ENCODE measurements at places on chromosomes 3 and 15.
A peak's percentile ranks its signal among the peaks of the same experiment; 100 is the strongest.

GRCh38 chr3:111989061-111989678 lies 9.6 kb upstream of the TAGLN3 start:
- DNase-seq, result peak; percentile 63

DNA sequence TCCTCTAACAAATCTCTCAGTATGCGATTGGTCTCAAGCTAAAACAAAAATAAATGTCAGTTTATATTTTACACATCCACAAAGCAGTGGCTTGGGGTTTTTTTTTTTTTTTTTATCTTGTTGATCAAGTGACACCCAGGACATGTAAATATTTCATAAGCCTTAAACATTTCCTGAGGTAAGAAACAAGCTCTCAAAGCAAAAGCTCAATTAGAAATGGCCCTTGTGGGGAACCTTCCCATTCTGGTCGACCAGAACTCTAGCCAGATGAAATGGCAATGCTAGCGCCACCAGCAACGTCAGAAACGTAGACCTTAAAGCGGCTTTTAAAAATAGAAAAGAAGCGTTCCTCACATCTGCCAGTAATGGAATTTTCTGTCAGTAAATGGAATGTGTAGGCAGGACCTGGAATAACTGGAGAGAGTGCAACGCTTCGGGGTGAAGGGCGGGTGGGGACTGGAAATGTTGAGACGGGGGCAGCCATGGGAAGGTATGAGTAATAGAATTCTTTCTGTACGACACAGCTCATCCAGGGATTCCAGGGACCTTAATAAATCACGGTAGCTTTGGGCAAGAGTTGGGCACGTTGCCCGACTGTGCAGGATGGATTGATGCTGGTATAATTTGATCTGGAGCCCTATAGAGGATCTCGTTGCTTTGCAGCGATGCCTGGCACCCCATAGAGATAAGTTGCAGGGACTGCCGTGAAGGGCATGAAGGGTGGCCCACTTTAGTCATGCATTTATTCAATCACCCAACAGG lies 44.4 kb downstream of the BTD start:
- DNase-seq, result peak; percentile 96

DNA sequence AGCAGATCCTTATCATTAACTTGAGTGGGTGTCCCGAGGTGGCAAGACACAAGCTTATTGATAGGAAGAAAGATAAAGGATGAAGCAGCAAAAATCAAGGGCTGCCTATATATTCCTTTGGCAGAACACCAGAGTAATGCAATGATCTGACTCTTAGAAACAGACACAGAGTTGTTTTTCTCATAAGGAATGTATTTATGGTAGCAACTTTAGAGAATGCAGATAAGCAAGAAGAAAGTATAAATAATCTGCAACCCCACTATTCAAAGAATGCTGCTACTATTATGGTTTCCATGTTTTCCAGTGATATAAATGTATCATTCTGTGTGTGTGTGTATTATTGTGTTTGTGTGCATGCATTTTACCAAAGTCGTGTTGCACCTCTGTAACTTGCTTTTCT lies 208.3 kb downstream of the THSD4 start:
- DNase-seq, result no peak

DNA sequence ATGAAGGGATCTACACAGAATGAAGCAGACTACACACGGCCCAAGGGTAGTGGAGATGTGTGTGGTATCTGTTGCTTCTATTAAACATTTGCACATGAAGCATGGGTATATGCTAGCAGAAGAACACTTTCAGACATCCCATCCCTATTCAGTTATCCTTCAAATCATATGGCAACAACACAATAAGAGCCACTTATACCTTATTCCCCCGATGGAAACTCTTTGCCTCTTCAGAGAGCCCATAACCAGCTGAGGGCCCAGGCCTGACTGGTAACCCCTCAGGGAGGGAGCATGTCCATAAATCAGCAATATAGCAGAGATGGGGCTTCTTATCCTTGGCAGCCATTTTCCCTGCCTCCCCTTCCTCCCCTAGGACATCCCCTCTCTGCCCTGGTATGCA lies 210.6 kb downstream of the FHIT start:
- no peak for DNase-seq

DNA sequence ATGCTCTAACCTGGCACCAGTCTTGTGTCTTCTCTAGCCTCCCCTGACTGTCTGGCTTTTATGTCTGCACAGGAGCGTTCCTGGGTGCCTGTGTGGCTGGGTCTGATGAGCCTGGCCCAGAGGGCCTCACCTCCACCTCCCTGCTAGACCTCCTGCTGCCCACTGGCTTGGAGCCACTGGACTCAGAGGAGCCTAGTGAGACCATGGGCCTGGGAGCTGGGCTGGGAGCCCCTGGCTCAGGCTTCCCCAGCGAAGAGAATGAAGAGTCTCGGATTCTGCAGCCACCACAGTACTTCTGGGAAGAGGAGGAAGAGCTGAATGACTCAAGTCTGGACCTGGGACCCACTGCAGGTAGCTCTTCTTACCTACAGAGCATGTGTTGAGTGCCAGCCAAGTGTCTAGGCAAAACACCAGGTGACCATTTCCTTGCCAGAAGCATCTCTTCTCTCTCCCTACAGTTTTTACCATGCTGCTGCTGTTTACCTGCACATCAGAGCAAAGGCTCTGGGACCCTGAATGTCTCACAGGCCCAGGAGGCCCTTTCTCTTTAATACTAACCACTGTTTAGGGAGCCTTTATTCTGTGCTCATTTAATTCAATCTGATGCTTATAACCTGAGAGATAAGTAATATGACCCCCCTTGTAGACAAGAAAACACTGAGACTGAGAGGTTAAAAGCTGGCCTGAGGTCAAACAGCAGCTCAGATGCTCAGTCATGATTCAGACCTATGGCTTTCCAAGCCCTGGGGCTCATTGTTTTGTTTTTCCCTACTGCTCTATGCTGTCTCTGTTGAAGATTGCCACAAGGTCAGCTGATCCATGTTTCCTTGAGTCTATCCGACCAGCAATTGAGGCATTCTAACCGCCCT lies 10.4 kb downstream of the PODXL2 start:
- DNase-seq, result no peak

DNA sequence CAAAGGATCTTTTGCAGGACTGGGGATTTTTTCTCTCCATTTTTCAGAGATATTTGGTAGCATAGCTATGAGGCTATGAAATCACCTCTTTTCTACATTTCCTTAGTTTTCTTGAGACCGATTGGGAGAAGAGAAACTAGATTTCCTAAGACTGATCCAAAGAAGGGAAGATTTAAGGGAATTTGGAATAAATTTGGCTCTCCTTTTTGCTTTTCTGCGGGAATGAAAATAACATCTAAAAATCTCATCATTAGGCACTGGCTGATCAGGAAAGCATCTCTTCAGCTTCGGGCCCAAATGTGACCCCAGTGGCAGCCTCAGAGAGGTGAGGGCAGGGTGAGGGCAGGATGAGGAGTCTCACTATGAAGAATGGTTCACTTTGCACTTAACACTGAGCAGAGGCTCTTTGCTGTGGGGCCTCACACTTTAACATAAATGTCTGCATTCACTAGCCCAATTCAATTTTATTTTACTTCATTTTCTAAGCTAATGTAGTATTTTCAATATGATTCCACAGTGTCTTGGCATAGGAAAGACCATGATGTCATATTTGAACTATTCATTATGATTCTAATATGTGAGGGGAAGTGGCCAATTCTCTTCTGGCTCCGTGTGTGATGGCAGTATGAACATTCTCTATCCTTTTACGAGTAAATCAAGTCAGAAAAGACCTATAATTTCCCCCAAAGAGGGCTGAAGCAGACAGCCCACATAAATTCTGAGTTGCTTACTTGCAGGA lies 193.2 kb downstream of the MEX3B start:
- peak; percentile 39 for DNase-seq

GRCh38 chr3:117603097-117603496 lies 893.5 kb downstream of the TUSC7 start:
- peak; percentile 35 for DNase-seq

DNA sequence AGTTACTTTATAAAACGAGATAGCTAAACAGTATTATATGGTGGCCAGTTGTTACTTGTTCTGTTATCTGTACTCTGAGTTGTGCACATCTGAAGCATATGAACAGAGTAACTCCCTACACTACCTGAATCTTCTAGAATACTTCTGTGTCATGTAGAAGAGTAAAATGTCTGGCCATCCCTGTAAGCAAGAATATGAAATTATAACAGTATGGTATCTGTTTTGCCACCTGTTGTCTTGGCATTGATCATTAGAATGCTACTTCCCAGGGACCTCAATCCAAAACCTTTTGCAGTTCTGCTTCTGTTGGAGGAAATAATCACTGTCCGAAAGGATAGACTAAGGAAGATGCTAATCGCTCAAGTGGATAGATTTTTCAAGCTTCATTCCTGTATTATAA lies 1.9 kb downstream of the TEX9 start:
- no peak for DNase-seq

DNA sequence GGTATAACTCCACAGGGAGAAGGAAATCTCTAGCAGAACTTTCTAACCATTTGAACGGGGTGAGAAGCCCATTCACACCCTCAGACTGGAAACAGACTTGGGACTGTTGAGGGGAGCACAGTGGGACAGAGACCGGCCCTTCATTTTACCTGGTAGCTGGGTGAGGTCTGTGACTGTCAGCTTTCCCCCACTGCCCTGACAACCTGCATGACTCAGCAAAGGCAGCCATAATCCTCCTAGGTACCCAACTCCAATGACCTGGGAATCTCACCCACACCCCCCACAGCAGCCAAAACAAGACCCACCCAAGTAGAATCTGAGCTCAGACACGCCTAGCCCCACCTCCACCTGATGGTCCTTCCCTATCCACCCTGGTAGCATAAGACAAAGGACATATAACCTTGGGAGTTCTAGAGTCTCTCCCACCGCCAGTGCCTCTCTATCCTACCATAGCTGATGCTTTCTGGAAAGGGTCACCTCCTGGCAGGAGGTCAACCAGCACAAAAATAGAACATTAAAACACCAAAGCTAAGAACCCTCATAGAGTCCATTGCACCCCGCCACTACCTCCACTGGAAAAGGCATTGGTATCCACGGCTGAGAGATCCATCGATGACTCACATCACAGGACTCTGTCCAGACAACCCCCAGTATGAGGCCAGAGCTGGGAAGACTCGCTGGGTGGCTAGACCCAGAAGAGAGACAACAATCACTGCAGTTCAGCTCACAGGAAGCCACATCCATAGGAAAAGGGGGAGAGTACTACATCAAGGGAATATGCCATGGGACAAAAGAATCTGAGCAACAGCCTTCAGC lies 28.0 kb downstream of the SENP7 start:
- peak; percentile 64 for DNase-seq

DNA sequence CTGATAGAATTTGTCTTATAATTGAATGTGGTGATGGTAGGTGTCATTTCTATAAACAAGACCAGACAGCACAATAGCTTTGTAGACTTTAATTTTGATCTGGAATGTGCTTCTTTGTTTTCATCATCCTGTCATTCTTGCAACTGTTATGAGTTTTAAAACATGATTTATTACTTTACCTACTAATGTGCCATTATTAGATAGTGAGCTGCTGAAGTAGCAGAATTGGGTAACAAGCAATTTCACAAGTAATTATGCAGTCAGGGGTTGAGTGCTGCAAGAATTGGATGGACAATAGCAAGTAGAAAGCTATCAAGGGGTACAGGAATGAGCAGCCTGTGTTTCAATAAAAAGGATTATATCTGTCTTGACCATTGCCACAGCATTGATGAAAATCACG lies 975.6 kb downstream of the ROBO1 start:
- DNase-seq, result no peak

- DNase-seq, result no peak
Measured at GRCh38 chr3:111321786-111322185, 220.2 kb upstream of the CD96 start.

DNA sequence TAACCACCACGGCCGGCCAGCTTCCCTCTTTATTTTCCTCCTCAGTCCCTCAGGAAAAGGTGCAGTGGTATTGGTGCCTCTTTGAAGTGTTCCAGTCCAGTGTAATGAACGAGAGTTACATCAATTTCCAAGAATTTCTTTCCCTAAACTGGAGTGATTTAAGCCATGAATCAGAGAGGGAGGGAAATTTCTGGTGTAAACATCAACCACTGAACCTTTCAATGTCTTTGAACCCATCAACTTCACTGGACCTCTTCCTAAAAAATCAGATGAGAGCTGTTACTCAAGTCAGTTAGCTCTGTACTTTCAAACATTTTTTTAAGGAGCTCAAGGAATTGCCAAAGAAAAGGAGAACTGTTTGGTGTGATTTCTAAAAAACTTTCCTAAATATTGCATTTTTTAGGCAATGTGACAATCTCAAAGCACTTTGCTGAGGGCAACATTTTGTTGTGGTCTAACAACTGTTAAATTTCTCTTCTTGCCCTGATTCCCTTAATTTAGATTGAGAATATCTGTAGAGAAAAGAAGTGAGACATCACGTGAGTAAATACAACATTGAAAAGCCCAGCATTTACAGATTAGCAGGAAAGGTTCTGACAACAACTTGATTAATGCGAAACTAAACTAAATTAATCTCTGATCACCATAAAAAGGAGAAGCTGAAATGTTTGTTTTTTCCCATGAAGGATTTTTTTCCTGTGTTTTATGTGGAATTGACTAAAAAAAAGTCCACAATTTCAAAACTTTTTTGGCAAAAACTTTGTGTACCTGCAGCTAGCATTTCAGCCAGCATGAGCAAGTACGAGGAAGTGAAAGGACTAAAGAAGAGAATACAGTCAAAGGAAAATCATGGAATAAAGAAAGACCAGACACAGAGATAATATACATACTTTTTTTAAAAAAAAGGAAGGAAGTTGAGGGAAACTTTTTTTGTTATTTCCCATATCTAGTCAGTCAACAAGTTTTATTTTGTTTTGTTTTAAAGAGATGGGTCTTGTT lies 9.1 kb upstream of the DAZL start:
- peak; percentile 14 for DNase-seq

DNA sequence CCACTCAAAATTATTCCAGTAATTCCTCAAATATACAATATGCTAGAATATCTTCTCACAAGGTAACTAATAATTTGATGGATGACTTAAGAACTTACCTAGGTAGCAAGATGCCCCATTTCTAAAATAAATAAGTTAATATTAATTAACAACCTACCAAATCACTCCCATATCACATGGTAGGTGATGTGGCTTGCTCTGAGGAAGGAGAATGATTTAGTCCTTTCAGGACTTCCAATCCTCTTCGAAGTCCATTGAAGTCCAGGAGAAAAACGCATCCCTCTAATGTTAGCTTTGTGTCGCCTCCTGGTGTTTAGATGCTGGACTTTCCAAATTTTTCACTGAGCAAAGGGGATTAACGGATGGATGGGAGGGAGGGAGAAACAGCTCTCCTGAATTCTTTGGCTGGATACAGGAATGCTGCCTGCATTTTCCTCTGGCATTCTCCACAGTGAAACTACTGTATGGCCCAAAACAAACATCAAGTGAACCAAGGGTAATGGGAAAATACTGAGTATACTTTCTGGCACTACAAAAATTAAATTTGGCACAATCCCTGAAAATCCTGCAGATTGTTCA lies 58.6 kb downstream of the PRICKLE2 start:
- DNase-seq, result peak; percentile 43

GRCh38 chr3:33092496-33093254 lies 4.3 kb downstream of the GLB1 start:
- no peak for DNase-seq

All from fibroblast of skin of abdomen (primary cell).